Epithelial cell of prostate (primary cell): ENCODE measurements at places on chromosomes 13 and 19.

- no peak for DNase-seq
These were observed at the start of gene GNG7 for GRCh38 chr19:2702170-2703076. TSS of gene GNG7 (minus strand) at chr19:2702694. CDS start at chr19:2520688, 182,006 bp downstream.

GRCh38 chr13:31631071-31631470 lies 108.3 kb upstream of the RXFP2 start:
- no peak for DNase-seq

DNA sequence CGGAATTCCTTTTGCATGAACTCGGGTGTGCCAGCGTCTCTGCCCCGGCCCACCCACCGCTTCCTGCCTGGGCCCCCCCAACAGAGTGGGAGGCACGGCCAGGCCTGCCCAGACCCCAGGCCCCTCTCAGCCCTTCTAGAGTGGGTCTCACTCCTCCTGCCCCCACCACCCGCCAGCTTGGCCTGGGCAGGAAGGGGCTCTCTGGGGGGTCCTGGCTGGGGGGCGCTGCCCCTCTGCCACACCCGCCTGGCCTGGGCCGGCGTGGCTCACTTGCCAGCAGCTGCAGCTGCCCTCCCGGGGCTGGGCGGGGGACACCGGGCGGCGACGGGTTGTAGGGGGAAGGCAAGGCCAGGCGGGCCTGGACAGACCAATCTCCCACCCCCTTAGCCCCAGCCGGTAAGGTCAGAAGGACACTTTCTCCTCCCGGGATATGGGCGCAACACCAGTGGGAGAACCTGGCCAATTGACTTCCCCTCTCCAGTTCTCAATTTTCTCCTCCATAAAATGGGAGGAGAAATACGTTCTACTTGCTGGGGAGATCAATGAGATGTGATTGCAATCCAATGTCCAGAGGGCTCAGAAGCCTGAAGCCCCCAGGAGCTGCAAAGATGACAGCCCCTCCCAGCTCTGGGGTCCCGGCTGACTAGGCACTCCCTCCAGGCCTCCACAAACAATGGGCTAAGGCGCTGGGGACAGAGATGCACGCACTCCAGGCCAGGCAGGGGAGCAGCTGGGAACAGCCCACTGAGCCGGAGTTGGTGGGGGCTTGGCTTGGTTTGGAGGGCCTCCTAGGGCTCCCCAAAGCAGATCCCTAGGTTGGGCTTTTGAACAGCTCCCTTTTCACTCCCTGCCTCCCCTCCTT lies 2.4 kb downstream of the CRLF1 start:
- no peak for DNase-seq

GRCh38 chr19:46384396-46384795 lies 29.0 kb downstream of the CCDC8 start:
- no peak for DNase-seq

DNA sequence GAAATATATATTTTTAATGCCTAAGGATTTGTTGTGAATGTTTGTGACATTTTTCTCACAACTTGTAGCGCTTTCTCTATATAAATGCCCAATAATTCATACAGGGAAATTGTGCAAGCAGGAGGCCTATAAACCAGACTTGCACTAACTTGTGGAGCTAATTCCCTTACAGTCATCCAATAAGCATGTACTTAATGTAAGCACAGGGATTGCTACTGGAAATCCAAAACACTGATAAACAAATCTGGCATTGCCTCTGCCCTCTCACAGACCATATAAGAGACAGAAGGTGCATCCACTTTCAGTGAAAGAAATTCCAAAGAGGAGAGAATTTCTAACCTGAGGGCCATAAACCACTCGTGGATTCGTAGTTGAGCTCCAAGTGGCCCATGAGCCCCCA lies 518.8 kb downstream of the MYO16 start:
- DNase-seq: no peak

DNA sequence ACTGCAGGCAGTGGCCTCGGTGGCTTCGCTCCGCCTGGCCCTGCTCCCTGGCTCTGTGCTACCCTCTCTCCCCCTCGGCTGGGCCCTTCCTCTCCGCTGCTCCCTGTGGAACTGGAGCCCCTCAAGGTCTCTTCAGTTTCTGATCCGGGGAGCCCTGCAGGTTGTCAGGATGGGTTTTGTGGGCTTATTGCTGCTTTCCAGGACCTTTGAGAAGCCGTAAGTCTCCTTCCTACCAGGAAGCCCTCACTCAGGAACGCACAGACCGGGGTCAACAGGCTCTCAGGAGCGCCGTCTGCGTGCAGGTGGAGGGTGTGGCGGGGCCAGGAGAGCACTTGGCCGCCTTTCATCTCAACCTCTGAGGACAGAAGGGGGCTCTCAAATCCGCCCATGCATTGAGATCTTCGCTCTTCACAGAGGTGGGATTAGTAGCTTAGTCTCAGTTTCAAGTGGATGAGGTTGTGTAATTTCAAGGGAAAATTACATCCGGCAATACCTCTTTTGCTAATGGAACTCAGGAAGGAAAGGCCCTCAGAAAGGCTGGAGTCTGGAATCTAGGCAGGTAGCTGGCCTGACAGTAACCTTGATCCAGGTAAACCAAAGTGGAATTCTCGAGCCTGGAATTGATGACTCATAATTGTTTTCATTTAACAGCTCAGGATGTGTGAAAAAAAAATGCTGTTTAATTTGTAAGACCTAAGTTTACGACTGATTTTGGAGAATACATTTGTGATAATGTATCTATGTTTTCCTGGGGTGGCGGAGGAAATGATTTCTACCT lies 102.0 kb downstream of the ATP11A start:
- no peak for DNase-seq

DNA sequence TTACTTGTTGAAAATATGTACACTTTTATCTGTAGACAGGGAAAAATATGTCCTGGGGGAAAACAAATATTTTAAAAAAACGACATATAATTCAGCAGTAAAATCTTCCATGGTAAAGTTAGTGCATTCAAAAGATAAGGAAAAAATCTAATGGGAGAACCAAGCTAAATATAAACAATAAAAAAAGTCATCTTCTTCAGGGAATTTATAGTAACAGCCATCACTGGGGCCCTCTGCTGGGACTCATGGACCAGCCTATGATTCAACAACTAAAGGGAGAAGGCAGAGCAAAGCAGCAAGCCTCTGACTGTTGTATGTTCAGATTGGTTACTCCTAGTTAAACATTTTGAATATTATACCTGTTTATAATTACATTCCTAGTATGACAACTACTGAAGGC lies 93.0 kb downstream of the ITGBL1 start:
- DNase-seq: no peak

GRCh38 chr13:35848336-35849255 lies 282.6 kb downstream of the DCLK1 start:
- no peak for DNase-seq

GRCh38 chr19:1767464-1767933 lies 14.2 kb downstream of the ONECUT3 start:
- DNase-seq: no peak

DNA sequence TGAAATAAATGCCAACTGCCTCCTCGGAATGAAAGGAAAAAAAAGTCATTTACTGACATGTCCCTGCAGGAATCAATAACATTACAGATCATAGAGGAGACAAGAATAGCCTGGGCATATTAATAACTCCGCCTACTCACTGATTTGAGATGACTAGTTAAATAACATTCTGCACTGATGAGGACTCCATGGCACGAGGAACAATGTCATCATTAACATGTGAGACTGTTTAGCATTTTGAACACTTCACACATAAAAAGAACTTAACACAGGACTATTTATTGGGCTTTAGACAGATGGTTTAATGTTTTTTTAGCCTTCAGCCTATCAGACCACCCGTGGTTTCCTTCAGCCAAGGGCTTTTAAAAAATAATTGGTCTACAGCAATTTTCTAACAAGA lies 170.1 kb downstream of the OLFM4 start:
- DNase-seq: no peak

- DNase-seq: no peak
These were observed 82.4 kb downstream of the KCTD12 start for GRCh38 chr13:76803831-76804230.
